ENCODE measurements at places on chromosomes 1 and 21.

- no peak for DNase-seq
Observed at GRCh38 chr1:8315573-8316475, 2.1 kb upstream of the SLC45A1 start.

DNA sequence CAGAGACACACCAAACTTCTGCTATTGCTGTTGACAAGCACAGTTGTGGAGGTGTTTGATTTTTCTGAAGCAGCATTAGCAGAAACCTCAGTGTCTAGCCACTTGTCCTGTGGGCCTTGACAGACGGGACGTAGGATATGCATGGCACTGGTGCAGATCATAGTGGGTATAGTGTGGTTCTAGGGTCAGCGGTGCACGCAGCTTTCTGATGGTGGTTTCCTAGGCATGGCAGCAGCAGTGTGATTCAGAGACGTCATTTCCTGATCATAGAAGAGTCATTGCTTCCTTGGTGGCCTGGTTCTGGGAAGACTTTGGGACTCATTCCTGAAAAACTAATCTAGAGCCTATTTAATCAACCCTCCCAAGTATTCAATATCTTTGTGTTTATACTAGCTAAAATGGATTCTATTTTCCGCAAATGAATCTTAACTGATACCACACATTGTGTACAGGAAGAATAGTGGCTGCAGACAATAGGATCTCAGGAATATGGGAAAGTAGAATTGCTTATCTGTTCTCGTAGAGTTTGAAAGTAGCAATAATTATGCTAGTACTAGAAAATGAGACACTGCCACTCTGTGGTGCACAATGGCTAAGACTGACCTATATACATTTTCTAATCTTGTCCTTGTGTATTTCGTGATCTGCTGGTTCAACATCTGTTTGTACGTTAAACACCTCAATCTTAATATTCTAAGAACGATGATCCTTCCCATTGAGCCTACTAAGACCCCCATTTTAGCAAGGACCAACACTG, 2.8 kb upstream of the USP1 start:
- DNase-seq, result no peak

GRCh38 chr1:83626603-83627002, 372.3 kb downstream of the TTLL7 start:
- no peak for DNase-seq

DNA sequence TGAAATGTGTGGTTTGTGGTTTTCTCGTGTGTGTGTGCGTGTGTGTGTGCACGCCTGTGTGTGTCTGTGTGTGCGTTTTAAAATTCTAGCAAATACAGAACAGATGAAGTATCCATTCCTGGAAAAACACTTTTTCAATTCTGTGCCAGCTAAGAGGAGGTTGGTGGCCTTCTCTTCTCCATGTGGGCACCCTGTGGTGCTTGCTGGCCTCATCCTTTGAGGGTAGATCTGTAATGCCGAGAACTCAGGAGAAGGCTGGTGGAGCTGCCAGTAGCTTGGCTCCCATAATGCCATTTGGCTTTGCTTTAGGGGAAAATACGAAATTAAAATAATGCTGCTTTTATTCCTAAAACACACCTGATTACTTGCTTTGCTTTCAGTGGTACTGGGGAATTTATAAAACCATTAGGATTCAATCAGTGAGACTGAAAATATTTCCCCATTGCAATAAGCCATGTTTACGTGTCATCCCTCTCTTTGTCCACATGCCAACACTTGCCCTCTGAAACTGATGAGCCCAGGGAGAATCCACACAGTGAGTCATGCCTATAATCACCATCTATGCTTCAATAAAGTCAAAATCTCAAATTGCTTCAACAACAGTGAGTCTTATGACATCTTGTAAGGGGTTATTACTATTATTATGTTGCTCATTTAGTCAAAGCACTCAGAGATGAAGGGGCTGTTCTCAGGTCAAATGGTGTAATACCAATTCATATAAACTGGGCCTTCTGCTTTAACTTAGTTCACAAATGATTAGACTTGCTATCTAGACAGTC, 39.2 kb downstream of the ABCA4 start:
- no peak for DNase-seq

DNA sequence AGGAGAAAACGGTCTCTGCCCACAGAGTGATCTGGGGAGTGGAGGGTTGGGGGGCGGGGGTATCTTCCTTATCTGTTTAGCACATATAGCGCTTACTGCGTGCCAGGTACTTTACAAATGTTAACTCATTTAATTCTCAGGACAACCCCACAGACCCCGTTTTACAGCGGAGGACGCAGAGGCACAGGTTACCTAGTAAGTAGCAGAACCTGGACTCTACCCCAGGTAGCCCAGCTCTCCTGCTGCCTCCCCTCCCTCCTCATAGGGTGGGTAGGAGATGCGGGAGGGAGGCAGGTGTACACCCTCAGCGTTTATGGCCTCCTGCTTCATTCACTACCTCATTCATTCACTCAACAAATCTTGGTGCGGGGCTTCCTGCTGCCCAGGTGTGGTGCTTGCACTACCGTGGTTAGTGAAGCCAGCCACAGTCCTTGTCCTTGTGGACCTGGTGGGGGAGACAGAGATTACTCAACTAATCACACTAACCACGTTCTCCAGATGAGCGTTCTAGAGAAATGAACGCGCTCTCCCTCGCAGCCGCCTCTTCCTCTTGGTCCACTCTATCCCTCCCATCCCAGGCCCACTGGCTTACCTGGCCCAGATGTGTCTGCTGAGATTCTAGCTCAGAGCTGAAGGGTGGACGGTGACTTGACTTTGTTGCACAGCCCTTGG, 102.0 kb downstream of the IER5 start:
- DNase-seq, result no peak

- DNase-seq, result no peak
Observed at GRCh38 chr1:225318706-225319575, 108.9 kb downstream of the LBR start.

DNA sequence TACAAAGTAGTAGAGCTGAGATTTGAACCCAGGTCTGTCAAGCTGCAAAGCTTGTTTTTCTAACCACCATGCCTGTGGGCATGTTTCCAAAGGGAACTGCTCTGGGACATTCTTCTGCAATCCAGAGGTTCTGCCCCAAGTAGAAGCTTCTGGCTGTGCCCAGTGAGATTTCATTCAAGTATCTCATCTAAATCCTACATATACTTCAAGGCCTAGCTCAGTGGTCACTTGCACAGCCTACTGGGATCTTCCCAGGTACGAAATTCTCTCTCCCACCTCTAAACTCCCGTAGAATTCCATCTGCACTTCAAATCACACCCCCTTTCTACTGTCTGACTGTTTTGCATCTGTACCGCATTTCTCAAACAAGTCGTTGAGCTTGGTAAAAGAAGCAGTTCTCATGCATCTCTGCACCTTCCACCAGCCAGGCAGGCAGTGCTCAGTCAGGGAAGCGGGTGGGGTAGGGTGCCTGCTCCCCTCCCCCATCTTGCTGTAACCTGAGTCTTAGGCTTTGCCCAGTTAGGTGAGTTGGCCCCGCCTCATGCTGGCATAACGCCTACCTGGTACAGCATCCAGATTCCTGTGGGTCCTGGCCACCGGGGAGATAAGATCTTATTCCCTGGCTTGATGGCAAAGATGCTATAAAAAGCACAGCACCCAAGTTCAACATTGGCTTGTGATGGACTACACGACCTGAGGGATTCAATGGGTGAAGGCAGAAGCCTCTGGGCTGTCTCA, 13.5 kb downstream of the SLC9A1 start:
- no peak for DNase-seq

GRCh38 chr1:93463960-93464359, 16.0 kb downstream of the FNBP1L start:
- DNase-seq, result no peak

GRCh38 chr1:17877316-17877715, 122.2 kb downstream of the ACTL8 start:
- DNase-seq, result no peak

GRCh38 chr1:178101266-178101630, 7.3 kb downstream of the RASAL2 start:
- DNase-seq, result no peak

GRCh38 chr1:226635456-226635941, 86.9 kb downstream of the STUM start:
- peak; percentile 54 for DNase-seq

- DNase-seq, result no peak
Observed at GRCh38 chr1:21536218-21536617, 27.0 kb downstream of the ALPL start.

- DNase-seq, result no peak
Observed at GRCh38 chr1:226638001-226638601, 89.5 kb downstream of the STUM start.

DNA sequence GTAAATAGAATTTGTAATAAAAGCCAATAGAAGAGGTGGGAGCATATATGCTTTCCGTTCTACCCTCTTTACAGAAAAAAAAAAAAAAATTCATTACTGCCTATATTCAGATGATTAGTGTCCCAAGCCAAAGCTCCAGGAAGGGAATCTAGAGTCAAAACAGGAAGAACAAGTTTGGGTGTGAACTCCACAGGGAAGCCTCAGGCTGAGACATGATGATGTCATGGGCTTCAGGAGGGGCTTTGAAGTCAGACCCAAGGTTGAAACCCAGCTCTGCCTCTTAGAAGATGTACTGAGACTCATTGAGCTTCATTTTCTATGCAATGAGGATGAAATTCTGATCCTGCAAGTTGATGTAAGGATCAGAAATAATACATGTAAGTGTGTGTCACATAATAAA, 250.0 kb upstream of the ADGRL2 start:
- no peak for DNase-seq

DNA sequence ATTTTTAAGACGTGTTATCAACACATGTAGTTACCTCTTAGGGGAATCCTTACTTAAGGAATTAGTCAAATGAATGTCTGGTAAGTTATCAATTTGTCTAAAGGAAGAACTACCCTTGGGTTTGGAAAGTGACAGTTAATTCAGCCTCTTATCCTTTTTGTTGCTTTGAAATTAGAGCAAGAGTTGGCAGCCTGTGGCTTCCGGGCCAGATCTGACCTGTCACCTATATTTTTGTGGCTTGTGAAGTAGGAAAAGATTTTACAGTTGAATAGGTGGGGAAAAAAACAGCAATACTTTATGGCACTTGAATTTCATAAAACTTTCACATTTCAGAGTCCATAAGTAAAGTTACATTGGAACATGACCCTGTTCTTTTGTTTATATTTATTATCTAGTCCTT, 5.5 kb downstream of the MRPS6 start:
- no peak for DNase-seq

GRCh38 chr21:43806017-43806710, 16.8 kb downstream of the RRP1 start:
- no peak for DNase-seq

DNA sequence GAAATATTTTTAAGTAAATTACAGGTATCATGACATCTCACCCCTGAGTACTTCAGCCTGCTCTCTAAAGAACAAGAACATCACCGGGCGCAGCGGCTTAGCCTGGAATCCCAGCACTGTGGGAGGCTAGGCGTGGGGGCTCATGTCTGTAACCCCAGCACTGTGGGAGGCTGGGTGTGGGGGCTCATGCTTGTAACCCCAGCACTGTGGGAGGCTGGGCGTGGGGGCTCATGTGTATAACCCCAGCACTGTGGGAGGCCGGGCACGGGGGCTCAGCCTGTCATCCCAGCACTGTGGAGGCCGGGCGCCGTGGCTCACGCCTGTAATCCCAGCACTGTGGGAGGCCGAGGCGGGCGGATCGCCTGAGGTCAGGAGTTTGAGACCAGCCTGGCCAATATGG, 7.7 kb upstream of the CDK11B start:
- no peak for DNase-seq

- no peak for DNase-seq
Observed at GRCh38 chr1:193525917-193526710, 339.7 kb upstream of the B3GALT2 start.

DNA sequence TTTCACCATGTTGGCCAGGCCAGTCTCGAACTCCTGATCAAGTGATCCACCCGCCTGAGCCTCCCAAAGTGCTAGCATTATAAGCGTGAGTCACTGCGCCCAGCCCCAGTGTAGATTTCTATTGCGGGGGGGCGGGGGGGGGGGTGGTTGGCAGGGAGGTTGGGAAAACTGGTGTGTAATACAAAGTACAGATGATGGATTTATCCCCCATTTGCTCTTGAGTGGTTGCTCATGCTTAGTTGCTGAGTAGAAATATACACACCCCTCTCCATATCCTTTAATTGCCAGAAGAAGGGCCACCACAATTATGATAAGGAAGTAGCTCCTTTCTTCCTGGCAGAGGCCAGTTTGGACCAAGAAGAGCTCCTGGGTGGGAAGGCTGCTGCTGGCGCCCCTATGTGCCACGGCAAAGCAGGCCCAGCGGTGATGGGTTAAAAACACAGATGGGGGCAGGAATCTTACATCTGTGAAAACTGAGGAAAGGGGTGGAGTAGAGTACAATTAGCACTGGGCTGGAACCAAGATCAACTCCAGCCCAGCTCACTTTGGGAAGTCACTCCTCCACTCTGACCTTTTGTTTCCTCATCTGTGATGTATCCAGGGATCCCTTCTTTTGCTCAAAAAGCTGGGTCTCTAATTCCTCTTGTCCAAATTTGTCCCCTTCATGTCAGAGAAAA, 55.2 kb downstream of the MRPL37 start:
- DNase-seq, result no peak

- DNase-seq, result no peak
Observed at GRCh38 chr1:202112859-202113689, 9.6 kb upstream of the GPR37L1 start.

GRCh38 chr1:25698252-25698651, 81.7 kb downstream of the MAN1C1 start:
- DNase-seq, result no peak

GRCh38 chr21:41711416-41712007, 55.3 kb downstream of the RIPK4 start:
- no peak for DNase-seq

DNA sequence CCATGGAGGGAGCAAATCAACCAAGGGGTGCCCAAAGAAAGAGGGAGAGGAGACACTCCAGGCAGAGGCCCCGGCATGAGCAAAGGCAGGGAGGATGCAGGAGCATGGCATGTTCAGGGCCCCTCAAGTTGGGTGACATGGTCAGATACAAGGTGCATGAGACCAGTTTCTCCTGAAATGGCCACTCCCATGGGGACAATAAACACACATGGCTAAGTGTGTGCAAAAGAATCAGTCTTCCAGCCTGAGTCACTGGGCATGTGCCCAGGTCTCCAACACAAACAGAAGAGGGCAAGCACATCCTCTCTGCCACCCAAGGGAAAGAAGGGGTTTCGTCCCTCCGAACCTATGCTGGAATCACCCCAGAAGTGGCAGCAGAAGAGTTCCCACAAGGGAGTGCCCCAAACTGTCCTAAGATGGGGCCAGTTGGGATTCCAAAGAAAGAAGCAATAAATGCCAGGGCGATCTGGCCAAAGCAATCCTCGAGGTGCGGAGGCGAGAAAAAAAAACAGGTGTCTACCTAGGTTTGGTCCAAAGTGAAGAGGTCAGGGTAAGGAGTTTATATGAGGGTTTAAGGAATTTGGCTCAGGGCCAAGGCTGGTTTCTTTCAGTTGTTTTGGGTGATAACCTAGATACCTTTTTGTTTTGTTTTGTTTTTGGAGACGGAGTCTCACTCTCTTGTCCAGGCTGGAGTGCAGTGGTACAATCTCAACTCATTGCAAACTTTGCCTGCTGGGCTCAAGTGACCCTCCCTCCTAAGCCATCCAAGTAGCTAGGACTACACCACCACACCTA, 13.2 kb downstream of the CASP9 start:
- DNase-seq, result no peak

All from stimulated activated CD4-positive, alpha-beta T cell treated with anti-CD3 and anti-CD28 coated beads, Interleukin-12 subunit alpha, Interleukin-12 subunit beta, amount 100 ng/mL, for 24 hours (primary cell).